NCI-H1417 (cell line): ENCODE measurements at places on chromosomes 12 and 14.

DNA sequence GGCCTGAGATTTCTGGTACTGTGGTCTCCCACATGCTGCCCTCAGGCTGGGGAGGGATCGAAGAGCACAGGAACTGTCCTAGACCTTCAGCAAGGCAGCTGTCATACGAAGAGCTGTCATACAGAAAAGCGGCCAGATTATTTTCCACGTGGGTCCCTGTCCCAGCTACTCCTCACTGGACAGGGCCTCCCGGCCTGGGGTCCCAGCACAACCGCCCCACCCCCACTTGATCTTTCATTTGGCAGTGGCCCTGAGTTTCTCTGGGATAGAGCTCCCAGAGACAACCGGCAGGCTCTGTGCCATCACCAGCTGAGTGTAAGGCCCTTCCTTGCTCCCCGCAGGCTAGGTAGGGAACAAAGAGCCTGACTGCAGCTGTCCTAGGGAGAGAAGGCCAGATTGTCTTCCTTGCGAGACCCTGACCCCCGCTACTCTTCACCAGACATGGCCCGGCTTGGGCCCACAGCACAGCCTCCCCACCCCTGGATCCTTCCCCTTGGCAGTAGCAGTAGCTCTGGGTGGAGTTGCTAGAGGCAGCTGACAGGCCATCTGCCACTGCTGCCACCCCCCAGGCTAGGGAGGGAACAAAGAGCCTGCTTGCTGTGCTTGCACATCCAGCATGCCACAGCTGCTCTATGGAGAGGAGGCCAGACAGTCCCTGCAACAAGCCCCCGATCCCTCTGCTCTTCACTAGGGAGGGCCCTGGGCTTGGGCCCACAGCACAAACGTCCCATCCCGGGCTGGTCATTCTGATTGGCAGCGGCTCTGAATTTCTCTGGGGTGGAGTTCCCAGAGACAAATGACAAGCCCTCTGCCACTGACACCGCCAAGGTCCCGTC is 3.1 kb upstream of the OR4N2 start:
- DNase-seq: no peak

DNA sequence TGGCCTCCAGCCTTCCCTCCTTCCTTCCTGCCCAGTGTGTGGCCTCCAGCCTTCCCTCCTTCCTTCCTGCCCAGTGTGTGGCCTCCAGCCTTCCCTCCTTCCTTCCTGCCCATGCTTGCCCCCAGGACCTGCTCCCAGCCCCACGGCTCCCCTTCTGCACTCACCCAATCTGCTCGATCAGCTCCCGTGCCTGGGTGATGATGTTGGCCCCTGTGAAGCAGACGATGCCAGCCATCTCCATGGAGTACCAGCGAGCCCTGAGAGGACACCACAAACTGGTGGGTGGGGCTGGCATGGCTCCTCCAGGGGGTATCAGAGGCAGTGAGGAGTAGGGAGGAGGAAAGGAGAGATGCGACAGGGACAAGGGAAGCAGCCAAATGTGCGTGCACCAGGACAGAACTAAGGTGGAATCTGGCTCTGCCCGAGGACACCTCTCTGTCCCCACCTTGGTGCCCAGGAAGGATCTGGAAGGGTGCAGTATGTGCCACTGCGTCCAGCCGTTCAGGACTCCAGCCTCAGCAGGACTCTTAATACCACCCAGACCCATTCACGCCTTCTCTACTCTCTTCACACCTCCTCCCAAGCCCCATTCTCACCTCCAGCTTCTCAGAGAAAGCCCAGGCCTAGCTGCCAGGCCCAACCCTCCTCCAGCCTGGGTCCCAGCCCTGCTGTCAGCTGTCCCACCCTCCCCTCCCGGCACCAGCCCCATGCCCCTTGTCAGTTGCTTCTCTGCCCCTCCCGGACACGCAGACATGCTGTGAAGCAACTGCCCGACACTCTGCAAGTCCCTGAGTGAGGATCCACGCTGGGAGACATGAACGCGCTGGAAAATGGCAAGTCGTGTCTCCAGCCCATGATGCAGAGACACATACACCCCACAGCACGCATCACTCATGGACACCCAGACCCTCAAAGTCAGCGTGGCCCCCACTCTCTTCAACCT is 22.7 kb downstream of the POLE start:
- DNase-seq: no peak

GRCh38 chr12:21888276-21888863 is 52.9 kb downstream of the ABCC9 start:
- DNase-seq: no peak

DNA sequence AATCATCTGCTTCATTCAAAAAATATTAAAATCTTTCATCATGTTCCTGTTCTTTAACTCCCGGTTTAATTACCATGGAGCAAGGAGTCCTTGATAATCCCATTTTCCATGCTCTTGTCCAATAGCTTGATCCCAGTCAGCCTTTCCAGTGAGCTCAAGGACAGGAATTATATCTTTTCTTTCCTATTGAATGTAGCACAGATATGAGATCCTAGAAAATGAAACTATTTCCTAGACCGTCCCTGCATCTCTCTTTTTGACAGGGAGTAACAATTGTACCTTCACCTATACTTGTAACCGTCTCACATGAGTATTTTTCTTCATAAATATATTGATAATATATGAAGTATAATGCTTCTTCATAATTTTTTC is 35.6 kb downstream of the PIK3C2G start:
- DNase-seq: no peak

DNA sequence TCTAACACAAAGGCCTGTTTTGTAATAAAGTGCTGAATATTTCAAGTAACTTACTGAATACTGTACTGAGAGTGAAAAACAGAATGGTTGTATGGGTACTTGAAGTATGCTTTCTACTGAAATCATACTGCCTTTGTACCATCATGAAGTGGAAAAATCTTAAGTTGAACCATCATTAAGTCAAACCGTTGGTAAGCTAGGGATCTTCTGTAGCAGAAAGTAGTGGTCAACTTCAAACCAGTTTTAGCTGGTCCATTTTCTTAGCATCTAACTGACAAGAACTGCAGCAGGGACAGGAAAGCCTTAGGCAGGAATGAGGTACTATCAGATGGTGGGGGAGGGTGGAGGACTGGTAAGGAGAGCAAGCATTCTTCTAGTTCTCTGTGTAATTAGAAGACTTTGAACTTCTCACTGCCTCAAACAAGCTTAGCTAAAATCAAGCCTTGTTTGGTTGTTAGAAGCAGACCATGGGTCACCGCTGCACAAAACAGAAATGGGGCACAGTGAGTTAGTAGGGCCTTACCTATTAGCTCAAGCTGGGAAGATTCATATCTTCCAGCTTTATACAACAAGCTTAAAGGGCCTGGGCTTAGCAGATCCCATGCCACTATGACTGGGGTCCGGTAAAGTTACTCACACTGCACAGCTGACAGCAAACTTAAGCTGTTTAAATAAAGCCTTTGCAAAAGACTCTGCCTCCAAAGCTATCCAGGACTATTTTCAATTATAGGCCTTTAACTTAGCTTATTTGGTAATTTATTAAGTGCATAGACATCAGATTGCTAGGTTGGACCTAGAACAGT is 73.8 kb downstream of the ACADS start:
- DNase-seq: no peak

GRCh38 chr14:101177301-101177971 is 273.9 kb upstream of the RTL1 start:
- no peak for DNase-seq

GRCh38 chr14:76640923-76641395 is 120.3 kb upstream of the VASH1 start:
- no peak for DNase-seq

- no peak for DNase-seq
Measured at GRCh38 chr12:47772738-47773061, 338 bp upstream of the SLC48A1 start.

DNA sequence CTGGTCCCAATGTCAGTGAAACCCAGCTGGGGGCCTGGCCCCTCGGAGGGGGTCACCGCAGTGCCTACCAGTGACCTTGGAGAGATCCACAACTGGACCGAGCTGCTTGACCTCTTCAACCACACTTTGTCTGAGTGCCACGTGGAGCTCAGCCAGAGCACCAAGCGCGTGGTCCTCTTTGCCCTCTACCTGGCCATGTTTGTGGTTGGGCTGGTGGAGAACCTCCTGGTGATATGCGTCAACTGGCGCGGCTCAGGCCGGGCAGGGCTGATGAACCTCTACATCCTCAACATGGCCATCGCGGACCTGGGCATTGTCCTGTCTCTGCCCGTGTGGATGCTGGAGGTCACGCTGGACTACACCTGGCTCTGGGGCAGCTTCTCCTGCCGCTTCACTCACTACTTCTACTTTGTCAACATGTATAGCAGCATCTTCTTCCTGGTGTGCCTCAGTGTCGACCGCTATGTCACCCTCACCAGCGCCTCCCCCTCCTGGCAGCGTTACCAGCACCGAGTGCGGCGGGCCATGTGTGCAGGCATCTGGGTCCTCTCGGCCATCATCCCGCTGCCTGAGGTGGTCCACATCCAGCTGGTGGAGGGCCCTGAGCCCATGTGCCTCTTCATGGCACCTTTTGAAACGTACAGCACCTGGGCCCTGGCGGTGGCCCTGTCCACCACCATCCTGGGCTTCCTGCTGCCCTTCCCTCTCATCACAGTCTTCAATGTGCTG is 11.0 kb downstream of the ZBTB39 start:
- DNase-seq: no peak

DNA sequence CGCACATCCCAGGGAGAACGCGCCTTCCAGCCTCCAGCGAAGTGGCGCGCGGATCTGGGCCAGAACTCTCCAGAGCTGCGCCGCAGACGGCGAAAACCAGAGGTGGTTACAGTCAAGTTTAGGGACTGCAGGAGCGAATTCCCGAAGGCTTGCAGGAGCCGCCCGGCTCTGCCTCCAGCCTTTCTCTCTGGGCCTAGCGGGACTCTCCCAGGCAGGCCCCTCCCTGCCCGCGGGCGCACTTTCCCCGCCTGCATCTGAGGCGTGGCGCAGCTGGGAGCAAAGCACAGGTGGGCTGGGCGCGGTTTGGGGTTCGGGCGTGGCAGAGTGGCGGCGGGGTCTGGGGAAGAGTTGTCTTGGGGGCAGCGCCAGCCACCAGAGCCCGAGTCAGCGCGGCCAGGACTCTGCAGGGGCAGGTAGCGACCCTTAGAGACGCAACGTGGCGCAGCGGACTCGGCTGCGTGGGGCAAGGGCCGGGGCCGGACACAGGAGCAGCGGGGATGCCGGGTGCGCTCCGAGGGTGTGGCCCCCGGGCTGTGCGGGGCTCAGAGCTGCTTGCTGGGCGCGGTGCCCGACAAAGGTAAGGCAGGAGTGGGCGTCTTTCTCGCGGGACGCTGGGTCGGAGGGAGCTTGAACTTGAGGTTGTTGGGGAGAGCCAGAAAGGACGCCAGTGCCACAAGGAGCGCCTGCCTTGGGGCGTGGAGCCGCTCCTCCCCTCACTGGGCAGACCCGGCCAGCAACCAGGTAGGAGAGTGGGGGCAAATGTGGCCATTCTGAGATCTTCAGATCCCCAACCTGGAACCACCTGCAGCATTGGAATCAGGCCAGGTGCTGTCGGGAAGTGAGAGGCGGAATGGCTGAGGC is 1126.0 kb downstream of the AACS start:
- no peak for DNase-seq

- no peak for DNase-seq
Measured at GRCh38 chr14:45084946-45085346, 1.0 kb downstream of the PRPF39 start.

DNA sequence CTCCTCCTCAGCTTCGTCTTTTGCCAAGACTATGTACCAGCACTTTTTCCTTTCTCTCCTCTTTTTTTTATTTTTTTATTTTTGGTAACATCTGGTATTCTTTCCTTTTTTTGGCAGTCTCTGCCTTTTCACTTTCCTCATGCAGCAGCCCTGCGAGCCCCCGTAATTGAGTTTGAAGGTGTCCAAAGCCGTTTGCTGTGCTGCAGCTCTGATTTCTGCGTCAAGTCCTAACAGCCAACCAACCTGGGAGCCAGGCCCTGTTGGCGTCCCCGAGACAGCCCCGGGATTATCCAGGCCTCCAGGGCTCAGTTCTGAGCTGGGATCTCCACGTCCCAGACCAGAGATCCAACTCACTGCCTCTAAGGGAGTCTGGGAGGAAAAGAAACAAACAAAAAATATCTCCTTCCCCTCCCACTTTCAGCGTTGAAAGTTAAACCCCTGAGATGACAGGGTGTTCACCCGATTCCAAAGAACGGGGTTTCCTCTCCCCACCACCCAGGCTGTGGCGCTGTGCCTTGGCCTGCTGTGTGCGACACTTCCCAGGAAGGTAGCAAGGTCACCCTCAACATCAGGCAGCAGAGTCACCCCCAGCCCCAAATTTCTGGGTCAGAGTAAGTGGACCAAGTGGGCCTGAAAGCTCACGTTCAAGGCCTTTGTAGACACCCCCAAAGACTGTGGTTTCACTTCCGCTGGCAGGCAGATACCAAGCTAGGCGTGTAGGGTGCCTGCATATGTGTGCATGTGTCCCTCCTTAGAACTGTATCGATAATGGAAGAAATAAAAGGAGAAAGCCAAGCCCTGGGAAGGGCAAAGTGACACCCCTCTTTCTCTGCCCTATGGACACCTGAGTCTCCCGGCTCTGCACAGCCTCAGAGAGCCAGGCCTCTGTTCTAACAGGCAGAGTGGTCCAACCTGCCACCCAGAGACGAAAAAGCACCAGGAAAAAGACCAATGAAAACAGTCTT is 11.1 kb downstream of the BCL11B start:
- DNase-seq: no peak

DNA sequence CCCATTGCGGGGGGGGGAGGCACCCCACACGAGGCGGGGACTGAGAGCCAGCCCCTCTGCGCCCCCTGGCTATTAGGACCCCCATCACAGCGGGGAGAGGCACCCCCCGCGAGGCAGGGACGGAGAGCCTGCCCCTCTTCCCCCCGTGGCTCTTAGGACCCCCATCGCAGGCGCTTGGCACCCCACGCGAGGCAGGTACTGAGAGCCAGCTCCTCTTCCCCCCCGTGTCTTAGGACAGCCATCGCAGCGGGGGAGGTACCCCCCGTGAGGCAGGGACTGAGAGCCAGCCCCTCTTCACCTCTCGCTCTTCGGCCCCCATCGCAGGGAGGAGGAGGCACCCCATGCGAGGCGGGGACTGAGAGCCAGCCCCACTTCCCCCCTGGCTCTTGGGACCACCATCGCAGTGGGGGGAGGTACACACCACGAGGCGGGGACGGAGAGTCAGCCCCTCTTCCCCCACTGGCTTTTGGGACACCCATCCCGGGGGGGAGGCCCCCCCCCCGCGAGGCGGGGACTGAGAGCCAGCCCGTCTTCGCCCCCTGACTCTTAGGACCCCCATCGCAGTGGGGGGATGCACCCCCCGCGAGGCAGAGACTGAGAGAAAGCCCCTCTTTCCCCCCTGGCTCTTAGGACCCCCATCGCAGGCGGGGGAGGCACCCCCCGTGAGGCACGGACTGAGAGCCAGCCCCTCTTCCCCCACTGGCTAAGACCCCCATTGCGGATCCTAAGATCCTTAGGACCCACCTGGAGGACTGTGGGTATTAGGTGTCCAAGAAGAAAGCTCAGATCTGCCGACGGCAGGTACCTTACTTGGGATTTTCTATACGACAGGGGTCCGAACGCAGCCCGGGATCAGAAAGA is 198.6 kb upstream of the PZP start:
- no peak for DNase-seq

- no peak for DNase-seq
Measured at GRCh38 chr12:24718617-24719016, 230.3 kb downstream of the BCAT1 start.

GRCh38 chr14:103058164-103059055 is 1.1 kb upstream of the CDC42BPB start:
- DNase-seq: no peak

GRCh38 chr14:96803958-96804357 is 6.8 kb downstream of the VRK1 start:
- DNase-seq: no peak

GRCh38 chr14:55951341-55952206 is 166.6 kb upstream of the PELI2 start:
- DNase-seq: no peak
